CD4-positive, alpha-beta T cell treated with Interleukin-4 for 4 hours (primary cell): ENCODE measurements at places on chromosomes 3 and 15.

GRCh38 chr3:70930066-70930465 is 617.6 kb upstream of the MDFIC2 start:
- DNase-seq: no peak

DNA sequence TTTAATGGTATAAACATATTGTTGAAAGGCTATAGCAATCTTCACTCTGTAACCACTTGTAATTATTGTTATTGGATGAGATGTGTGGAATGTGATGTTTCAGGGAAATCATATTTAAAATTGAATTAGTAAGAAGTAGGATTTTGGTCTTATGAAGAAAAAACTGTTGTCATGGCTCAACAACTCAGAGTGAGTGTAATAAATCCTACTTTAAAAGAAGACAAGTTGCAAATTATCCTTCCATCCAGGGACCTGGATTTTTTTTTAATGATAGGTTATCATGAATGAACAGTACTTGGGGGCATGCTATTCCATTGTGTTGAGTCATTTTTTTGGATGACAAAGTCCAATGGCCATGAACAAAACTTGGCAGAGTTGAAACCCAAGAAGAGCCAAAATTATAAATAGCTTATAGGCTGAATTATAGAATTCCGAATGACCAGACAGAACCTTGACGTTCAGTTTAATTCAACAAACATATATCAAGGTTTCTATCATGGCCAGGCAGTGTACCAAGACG is 625.5 kb upstream of the ZNF717 start:
- no peak for DNase-seq

GRCh38 chr3:10911350-10912002 is 81.1 kb upstream of the SLC6A1 start:
- no peak for DNase-seq

DNA sequence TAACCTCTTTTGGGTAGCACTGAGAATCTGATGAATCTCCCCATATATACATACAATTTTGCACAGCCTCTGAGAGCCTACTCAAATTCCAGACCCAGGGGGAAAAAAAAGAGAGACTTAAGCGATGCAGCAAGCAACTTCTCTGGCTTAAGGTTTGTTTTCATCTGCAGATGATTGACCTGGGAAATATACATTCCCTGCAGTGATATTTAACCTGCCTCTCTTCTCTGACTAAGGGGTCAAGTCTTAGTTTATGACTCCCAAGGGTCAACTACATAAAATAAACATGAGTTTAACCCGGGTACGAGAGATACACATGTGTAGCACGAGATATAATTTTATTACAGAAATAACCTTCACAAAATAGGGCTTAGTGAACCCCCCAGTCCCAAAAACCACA is 737.8 kb downstream of the TUSC7 start:
- no peak for DNase-seq

GRCh38 chr3:197392961-197393360 is 94.5 kb upstream of the DLG1 start:
- DNase-seq: no peak

DNA sequence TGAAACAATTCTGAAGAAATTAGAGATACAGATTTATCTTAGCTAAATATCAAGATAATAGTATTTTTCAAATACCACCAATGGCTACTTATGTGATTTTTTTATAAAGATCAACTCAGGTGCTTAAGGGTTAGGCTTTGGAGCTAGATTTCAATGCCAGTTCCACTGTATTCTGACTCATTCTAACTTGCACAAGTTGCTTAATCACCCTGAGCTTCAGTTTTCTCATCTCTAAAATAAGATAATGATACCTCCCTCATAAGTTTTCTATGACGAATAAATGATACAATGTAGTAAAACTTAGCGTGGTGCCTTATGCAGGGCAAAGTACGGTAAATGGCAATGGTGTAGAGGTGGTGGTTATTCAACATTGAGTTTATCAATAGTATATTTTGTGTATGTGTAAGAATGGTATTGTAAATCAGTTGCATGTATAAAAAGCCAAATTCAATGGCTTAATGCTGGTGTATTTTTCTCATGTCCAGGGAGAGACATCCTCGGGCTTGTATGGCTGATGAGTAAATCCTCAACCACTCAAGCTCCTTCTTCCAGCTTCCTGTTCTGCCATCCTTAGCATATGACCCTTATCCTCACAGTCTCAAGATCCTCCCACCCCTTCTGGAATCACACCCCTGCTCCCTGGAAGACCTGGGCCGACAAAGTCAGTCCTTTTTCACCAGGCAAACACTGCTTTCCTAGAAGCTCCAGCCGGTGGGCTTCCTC is 505.9 kb upstream of the CFAP20DC start:
- no peak for DNase-seq

GRCh38 chr3:186620213-186621092 is 7.6 kb downstream of the AHSG start:
- no peak for DNase-seq

- no peak for DNase-seq
Measured at GRCh38 chr3:61981060-61981459, 392.3 kb downstream of the FEZF2 start.

DNA sequence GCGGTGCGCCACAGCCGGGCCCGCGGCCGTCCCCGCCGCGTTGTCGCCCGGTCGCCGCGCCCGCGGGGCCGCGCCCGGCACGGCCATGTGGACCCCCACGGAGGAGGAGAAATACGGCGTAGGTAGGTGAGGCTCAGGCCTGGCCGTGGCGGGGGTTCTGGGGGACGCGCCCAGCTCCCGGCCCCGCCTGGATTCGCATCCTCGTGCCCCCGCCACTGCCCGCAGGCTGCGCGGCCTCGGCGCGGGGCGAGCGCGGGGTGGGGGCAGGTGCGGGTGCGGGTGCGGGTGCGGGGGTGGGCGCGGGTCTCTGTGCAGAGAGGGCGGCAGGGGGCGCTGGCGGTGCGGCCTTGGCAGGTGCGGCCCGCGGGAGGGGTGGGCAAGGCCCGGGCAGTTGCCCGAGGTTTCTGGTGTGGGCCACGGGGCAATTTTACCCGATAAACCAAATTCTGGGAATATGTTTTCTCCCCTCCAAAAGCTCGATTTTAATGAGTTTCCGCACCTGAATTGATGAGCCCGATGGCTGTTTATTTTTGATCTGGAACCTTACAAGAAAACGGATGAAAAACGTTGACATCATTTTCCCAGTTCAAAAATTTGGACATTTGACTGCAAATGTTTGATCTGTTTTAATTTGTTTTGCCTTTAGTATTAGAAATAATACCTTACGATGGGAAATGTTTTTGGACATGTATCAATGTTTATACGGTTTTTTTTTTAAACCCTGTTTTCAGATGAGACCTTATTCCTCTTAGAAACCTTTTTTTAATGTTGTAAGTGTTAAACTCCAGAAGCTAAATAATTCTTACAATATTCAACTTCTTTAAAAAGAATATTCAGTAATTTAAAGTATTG is 678 bp downstream of the DOCK3 start:
- DNase-seq: peak; percentile 28
